Effector memory CD8-positive, alpha-beta T cell (primary cell): ENCODE measurements at places on chromosomes 2 and 18.

- no peak for DNase-seq
These were observed 206.4 kb upstream of the ID2 start for GRCh38 chr2:8475349-8476031.

DNA sequence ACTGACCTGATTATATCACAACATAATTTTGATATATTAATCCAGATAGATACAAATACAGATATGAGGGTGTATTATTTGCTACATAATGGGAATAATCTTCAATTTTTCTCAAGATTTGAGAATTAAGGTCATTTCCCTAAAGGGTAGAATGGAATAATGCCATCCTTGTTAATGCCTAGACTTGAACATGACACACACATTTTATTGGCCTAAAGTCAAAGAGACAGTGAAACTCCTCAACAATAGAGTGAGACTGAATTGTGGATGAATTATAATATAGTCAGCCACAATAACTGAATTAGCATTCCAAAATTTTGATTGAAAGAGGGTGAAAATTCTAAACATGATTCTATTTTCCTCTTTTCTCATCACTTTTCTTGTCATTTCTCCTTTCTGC lies 506.0 kb upstream of the CDH2 start:
- no peak for DNase-seq

DNA sequence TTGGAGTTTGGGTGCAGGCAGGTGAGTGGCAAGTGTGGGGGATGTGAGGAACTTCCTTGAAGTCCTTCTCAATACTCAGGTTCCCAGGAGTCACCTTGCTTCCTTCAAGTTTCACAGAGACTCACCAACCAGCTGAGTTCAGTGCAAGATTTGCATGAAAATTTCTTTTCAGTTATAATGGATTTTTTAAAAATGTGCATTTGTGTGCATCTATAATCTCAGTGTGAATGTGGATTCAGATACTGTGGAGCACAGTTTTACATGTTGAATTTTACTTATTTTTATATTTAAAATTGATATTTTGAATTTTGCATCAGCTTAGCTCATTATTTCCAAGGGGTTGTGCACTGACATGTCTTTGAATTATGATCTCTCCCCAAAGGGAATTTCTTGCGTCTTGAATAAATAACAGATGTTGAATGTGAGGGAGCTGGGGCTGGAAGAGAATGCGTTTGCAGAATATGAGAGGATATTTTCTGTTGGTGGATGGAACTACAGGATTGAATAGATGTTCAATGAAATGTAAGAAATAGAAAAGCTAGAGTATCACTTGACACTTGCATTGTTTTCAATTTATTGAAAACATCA lies 184.3 kb downstream of the RPRM start:
- DNase-seq: no peak

DNA sequence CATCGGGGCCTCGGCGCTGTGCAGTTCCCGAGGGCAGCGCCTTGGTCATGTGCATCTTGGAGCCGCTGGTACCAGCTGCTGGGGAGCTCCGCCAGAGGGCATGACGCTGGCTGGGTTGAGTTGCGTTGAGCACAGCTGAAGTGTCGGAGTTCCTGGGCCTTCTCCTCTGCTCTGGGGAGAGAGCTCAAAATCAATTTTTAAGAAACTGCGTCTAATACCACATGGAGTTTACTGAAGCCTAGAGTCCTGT lies 48.7 kb downstream of the GREB1 start:
- DNase-seq: no peak

- no peak for DNase-seq
These were observed 36.9 kb downstream of the MRPL33 start for GRCh38 chr2:27808418-27808817.

- no peak for DNase-seq
These were observed 26.6 kb downstream of the ZC3H6 start for GRCh38 chr2:112301973-112302372.

- no peak for DNase-seq
These were observed 523.1 kb downstream of the XIRP2 start for GRCh38 chr2:167411367-167411766.

DNA sequence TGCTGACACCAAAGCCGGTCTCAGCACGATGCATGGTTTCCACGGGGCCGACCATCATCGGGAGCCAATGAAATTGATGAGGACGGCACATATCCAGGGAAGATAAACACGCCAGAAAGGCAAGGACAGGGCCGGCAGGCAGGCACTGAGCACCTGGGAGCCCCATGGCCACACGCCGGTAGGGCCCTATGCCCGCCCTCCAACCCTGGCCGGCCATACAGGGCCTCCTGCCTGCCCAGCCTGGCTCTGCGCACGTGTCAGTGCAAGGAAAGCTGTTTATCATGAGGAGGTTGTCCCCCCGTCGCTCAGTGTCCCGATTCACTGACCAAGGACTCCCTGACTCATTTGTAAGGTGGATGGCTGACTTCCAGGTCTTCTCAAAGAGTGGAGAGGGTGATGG lies 237.5 kb downstream of the GLI2 start:
- no peak for DNase-seq

DNA sequence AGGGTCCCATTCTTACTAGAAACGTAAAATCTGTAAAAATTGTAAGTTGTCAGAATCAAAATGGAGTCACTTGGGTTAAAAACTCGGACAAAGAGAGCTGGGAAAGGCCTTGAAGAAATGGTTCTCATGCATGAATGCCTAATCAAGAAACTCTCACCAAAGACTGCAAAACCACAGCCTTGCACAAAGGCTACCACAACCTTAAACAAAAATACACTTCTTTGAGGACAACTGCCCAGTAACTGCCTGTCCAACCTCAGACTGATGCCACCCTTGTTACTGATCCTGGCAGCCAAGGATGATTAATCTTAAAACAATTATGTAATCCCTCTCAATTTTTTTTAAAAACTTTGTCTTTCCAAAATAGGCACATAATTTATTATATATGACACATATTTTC lies 299.3 kb downstream of the CCDC85A start:
- DNase-seq: no peak

DNA sequence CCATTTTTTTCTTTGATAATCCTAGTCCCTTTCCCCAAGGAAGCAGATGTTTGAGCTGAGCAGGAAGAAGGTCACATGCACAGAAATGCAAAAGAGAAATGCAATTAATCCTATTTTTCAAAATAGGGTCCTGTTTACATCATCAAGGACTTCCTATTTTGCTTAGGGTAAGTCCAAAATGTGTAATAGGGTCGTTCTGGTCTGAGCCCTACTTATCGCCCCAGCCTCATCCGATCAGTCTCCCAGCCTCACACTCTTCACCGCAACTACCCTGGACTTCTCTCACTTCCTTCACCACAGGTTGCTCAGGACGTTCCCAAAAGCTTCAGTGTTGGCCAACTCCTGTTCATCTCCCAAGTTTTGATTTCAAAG lies 32.8 kb downstream of the FOSL2 start:
- DNase-seq: no peak

DNA sequence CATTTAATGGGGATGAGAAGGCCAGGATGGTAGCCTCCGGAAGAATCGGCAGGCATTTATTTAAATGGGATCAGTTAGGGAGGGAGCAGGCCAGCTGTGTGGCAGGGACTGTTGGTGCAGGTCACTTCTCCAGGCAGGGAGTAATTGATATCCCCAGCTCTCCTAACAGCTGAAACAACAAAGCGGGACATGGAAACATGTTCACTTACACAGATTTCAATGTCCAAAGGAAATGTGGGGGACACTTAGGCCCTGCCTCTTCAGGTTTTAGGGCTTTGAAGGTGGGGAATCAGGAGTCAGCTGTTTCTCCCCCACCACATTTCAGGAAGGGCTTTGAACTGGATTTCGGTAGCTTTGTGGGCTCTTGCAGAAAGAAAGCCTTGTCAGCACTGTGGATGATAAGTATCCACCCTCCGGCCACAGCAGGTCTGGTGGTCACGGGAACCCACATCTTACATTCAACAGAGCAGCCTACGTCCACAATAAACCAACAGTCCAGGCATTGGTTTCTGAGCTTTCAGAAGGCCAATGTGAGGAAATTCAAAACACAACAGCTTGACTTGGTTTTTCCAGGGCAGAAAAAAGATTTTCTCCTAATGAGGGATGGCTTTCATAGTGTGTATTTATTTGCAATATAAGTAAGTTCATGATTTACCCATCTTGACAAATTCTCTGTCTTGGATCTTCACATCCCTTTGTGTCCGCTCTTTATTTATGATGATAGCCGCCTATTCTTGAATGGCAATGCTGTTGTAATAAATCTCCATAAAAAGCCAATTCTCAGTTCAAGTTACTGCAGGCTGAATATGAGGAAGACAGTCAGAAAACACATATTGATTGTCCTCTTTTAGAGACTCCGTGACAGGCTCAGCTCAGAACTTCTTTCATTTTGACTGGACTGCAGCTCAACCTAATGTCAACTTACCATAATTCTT lies 96.6 kb upstream of the NRP2 start:
- DNase-seq: no peak
